ENCODE measurements at places on chromosomes 16 and 17.

DNA sequence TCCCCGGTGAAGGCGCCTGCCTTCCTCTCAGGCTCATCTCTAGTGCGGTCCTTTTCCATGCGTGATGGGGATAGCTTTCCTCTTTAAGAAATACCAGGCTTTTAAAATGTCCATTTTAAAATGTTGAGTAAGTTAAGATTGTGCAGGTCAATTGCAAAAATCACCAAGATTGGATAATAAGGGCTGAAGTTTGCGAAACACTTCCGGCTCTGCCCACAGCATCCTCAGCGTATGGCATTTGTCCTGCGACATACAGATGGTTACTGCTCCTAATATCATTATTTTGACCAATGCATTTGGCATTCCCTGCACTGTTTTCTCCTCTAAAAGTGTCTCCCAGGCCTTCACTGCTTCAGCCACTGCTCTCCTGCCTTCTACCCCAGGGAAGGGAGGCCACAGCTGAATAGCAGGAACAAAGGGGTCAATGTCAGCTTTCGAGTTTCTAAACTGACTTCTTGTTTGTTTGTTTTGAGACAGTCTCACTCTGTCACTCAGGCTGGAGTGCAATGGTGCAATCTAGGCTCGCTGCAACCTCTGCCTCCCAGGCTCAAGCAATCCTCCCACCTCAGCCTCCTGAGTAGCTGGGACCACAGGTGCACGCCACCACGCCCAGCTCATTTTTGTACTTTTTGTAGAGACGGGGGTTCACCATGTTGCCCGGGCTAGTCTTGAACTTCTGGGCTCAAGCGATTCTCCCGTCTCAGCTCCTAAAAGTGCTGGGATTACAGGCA is 91.9 kb downstream of the CRISPLD2 start:
- DNase-seq, result no peak

- no peak for DNase-seq
Observed at GRCh38 chr17:61504697-61505096, 52.5 kb downstream of the TBX4 start.

- no peak for DNase-seq
Observed at GRCh38 chr16:22804893-22805292, 9.1 kb upstream of the HS3ST2 start.

DNA sequence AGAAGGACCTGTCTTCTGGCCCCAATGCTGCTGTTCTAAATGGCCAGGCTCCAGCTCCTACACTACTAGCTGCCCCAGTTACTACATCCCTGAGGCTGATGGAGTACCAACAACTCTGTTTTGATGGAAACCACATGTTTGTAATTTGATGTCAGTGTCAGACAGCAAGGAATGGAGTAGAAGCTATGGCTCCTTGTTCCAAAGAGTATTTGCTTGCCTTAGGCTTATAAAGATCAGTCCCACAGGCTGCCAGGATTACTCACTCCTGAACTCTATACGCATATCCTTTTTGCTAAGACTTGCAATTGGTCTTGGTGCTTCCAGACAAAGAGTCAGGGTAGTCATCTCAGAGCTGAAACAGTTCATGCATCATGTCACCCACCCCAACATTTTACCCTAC is 139.6 kb downstream of the HS3ST3A1 start:
- no peak for DNase-seq

DNA sequence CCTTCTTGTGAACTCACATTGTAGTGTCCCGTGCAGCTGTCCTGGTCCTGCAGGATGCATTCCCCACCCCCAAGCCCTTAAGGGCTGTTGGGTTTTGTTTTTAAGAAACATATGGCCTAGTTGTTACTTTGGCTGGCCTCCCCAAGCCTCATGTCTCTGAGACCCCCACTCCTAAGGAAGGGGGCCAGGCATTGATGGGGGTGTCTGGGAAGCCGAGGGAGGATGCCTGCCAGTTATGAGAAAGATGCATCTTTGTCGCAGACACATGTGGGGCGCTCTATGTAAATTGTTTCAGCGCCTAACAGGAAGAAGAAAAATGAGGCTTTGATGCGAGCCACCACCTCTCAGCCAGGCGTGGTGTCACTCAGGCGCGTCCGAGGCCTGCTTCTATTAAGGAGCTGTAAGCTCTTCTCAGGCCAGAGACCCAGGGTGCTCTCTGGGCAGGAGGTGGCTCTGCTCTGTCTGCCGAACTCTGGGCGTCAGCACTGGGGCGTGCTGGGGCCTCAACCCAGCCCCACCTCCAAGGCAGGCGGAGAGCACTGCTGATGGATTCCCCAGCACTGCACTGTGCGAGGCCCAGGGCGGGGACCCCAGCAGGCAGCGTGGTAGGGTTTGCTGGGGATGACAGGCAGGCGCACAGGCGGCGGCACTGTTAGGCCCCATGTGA is 70.6 kb downstream of the SREBF1 start:
- no peak for DNase-seq

- no peak for DNase-seq
Observed at GRCh38 chr16:8905168-8905762, 23.1 kb downstream of the LITAFD start.

- DNase-seq, result no peak
Observed at GRCh38 chr17:62134397-62134796, 69.3 kb upstream of the MED13 start.

All from left renal pelvis (tissue), 4 donors.